COR-L47 (cell line): ENCODE measurements at places on chromosomes 7 and 10.

DNA sequence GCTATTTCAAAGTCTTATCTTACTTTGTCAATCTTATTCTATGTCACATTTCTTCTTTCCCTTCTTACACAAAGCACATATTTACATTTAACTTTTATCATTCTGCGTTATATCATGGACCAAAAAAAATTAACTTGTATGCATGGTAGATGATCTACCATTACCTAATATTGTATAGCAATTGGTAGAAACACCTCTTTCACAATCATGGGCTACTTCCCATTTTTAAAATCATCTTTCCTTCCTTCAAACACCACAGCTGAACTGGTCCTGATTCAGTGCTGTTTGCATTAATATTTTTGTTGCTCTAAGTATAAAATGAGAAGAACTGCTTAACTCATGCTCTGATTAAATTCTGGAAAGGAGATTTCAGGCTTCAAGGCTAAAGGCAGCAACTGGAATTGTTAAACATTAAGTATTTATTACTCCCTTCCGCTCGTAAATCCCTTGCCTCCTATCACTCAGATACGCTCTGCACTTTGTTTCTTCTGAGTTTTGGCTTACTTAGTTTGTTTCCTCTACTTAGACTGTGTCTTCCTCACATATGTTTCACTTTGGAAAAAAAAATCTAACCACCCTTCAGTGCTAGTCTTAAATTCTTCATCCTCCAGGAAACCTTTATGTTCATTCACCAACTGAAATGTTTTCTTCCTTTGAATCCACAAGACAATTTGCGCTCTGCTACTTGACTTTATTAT is 901.4 kb downstream of the PCDH15 start:
- no peak for DNase-seq

GRCh38 chr7:100087055-100087750 is 1.6 kb upstream of the COPS6 start:
- no peak for DNase-seq

GRCh38 chr10:10845826-10846503 is 171.7 kb upstream of the CELF2 start:
- DNase-seq: no peak

GRCh38 chr10:132696728-132697577 is 89.0 kb downstream of the NKX6-2 start:
- no peak for DNase-seq

DNA sequence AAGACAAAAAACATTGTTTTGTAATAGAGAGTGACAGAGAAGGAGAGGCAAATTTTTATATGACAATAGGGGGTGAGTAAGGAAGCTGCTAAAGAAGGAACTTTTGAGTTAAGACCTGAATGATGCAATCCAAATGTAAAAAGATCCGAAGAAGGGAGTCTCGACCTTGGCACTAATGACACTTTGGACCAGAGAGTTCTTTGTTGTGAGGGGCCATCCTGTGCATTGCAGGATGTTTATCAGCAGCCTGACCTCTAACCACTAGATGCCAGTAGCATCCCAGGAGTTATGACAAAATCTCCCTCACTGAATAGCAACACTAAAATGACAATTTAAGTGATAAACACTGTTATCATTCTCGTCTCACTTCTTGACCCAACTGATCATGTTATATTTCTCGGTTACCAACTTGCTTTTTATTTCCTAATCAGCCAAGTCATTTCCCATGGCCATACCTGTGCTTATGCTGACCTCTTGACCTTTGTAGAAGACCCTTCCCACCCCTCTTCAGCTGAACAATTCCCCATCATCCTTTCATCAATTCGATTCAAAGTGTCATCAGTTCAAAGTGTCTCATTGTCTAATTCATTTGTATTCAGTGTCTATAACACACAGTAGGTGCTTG is 30.0 kb downstream of the DGKI start:
- no peak for DNase-seq

DNA sequence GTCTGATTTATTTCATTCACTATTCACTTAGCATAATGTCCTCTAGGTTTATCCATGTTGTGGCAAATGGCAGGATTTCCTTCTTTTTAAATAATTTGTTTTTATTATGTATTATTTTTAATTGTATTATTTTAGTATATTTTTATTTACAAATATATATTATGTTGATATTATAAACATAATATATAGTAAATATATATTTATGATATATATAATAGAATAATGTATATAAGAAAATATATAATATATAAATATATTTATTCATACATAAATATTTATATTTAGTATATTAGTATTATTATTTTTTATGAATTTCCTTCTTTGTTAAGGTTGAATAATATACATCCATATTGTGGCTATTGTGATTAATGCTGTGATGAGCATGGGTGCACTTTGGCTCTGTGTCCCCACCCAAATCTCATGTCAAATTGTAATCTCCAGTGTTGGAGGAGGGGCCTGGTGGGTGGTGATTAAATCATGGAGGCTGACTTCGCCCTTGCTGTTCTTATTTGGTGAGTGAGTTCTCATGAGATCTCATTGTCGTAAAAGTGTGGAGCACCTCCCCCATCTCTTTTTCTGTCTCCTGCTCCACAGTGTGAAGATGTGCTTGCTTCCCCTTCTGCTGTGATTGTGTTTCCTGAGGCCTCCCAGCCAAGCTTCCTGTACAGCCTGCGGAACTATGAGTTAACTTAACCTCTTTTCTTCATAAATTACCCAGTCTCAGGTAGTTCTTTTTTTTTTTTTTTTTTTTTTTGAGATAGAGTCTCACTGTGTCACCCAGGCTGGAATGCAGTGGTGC is 52.3 kb upstream of the CYP2C18 start:
- no peak for DNase-seq

GRCh38 chr7:446289-446935 is 73.2 kb downstream of the PDGFA start:
- DNase-seq: no peak

- no peak for DNase-seq
Observed at GRCh38 chr7:108026116-108026515, 23.2 kb upstream of the LAMB1 start.
